Kidney (tissue), 22 donors: ENCODE measurements at places on chromosomes 2 and 18. TPM values are rescaled to one million over a fixed set of nuclear protein-coding genes. Genes with fewer than 3 reads are reported as not detected.

DNA sequence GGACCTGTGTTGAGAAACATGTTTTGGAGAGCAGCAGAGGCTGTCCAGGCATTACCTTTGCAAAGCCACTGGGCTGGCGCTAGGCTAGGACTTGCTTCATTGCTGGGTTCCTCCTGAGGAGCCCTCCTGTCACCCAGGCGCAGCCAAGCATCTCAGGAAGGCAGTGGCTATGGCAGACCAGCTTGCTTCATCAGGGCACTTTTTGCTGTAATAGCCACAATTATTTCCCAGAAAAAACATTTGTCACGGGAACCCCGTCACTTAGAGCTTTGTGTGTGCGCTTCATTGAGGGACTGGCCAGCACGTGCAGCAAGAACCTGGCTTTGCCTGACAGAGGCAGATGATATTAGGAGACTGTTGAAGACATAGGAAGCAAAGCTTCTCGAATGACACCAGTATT is 36.4 kb downstream of the SLC20A1 start:
- H3K4me1 ChIP-seq = no peaks in the 10 kb centered on the region
- DNase-seq = no peak
- H3K36me3 ChIP-seq = no peaks in the 10 kb centered on the region
- H3K27me3 ChIP-seq = no peaks in the 10 kb centered on the region
- no peak overlapping the region for H3K27ac ChIP-seq

GRCh38 chr2:154437104-154437503 is 261.4 kb upstream of the KCNJ3 start:
- H3K27ac ChIP-seq = no peak overlapping the region
- H3K36me3 ChIP-seq = no peaks in the 10 kb centered on the region
- H3K27me3 ChIP-seq = no peaks in the 10 kb centered on the region
- H3K4me3 ChIP-seq = no peak overlapping the region
- H3K4me1 ChIP-seq = no peaks in the 10 kb centered on the region

DNA sequence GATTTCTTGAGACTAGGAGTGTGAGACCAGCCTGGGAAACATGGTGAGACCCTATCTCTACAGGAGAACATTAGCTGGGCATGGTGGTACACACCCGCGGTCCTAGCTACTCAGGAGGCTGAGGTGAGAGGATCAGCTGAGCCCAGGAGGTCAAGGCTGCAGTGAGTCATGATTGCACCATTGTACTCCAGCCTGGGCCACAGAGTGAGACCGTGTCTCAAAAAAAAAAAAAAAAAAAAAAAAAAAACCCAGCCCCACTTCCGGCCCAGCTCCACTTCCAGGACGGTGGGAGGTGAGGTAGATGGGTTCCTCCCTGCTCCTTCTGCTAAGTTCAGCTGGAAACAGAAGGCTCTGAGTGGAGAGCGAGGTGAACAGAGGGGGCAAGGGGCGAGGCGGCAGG is 41.4 kb upstream of the NFATC1 start:
- H3K36me3 ChIP-seq = peaks cover 2% of the 10 kb centered on the region
- DNase-seq = no peak
- H3K27me3 ChIP-seq = no peaks in the 10 kb centered on the region
- H3K27ac ChIP-seq = no peak overlapping the region
- no peaks in the 10 kb centered on the region for H3K4me1 ChIP-seq

DNA sequence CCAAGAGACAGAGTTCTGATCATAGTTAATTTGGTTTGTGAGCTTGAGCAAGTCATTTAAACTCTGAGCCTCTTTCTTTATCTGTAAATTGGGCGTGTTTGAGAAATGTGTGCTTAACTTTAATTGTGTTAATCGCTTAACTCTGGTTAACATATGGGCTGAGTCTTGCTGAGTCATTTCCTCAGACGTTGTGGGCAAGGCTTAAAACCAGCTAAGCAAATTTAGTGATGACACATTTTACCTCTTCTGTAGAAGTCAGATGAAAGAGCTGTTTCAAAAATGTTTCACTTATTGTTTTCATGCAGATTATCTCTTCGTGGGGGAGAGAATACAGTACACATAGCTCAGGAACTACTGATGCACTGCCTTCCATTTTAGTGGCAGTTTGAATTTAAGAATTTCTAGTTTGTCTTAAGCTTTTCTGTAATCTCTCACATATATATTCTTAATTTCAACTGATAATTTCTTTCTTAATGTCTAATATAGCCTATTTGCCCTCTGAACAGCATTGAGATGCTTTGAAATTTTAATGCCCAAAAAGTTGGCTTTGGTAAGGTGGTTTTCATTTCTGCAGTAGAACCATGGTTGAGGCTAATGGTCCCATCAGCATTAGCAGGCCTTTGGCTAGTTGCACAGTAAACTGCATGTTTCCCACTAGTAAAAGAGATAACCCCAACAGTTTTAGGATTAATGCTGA is 34.9 kb downstream of the RAB10 start:
- H3K27me3 ChIP-seq = no peaks in the 10 kb centered on the region
- H3K36me3 ChIP-seq = no peaks in the 10 kb centered on the region
- no peak overlapping the region for H3K4me3 ChIP-seq
- H3K27ac ChIP-seq = no peak overlapping the region

DNA sequence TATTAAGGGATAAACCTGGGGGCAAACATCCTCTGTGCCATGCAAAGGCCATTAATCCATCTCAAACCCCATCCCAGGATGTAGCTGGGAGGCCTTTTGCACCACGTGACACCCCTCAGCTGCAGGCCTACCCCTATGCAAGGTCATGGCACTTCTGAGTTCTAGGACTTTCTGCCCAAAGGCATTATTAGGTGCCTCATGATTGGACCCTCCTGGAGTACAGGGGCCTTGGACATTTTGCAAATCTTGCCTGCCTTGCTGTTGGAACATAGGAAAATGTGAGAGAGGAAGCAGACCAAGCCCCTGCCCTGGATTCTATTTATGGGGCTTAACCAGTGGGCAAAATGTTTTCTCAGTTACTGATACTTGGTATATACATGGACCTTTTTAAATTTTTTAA is 44.2 kb upstream of the NFU1 start:
- no peak overlapping the region for H3K27ac ChIP-seq
- H3K4me3 ChIP-seq = no peak overlapping the region
- H3K4me1 ChIP-seq = peaks cover 3% of the 10 kb centered on the region
- peaks cover 9% of the 10 kb centered on the region for H3K36me3 ChIP-seq

DNA sequence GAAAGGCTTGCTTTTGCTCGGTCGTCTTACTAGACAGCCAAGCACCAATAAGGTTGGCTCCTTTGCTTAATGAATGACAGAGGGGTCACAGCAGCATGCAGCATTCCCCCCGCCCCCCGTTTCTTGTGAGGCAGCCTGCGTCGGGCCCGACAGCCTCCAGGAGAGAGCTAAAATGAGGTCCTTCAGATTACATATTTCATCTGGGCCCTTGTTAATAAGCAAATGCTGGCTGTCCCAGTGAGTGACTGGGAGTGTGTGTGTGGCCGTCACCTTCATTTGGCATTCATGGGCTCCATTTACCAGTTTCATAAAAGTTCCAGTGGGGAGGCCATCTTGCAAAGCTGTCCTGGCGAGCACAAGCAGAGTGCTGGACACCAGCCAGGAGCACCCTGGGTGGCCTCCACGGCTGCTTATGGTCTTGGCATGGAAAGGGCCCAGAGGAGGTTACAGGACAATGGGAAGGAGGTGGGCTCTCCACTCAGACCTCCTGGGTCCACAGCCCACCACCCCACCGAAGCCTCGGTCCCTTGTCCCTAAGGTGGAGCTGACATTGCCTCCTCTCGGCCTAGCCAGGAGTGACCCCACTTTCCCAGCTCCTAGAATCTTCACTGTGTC is 37.2 kb downstream of the ODC1 start:
- no peak overlapping the region for H3K4me3 ChIP-seq
- no peaks in the 10 kb centered on the region for H3K36me3 ChIP-seq
- H3K4me1 ChIP-seq = peaks cover 29% of the 10 kb centered on the region
- DNase-seq = no peak

GRCh38 chr2:155980941-155981560 is 351.5 kb downstream of the NR4A2 start:
- H3K4me3 ChIP-seq = no peak overlapping the region
- DNase-seq = no peak
- H3K4me1 ChIP-seq = no peaks in the 10 kb centered on the region
- H3K27me3 ChIP-seq = no peaks in the 10 kb centered on the region

DNA sequence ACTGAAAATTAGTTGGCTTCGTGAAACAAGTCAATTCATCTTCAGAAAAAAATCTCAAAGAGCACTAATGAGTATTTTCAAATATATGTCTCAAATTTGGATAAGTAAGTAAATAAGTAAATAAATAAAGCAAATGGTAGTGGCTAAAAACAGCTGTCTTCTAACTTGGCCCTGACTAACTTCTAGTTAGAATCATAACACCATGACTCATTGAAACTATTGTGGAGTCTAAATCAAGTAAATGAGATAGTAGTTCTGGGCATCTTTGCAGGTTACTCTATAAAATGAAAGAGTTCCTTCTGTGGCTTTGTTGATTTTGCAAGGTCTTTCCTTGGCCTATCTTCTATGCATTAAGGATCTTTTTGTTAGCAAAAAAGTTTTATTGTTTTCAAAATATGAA is 110.7 kb downstream of the SLC8A1 start:
- no peak for DNase-seq
- H3K4me1 ChIP-seq = peaks cover under 1% of the 10 kb centered on the region
- no peak overlapping the region for H3K4me3 ChIP-seq
- H3K36me3 ChIP-seq = no peaks in the 10 kb centered on the region
- H3K27me3 ChIP-seq = no peaks in the 10 kb centered on the region

CTNNA2 gene
- not detected for total RNA-seq

TRABD2A gene
- 3.4 TPM for total RNA-seq

CKAP2L gene
- total RNA-seq = 0.88 TPM

LYPD6B gene
- 9.4 TPM for total RNA-seq

TEX44 gene
- total RNA-seq = not detected

DCDC2C gene
- total RNA-seq = not detected

MC5R gene
- not detected for total RNA-seq

KCNG2 gene
- total RNA-seq = 0.76 TPM
